SK-N-MC (cell line): ENCODE measurements at places on chromosomes 5 and 9.

DNA sequence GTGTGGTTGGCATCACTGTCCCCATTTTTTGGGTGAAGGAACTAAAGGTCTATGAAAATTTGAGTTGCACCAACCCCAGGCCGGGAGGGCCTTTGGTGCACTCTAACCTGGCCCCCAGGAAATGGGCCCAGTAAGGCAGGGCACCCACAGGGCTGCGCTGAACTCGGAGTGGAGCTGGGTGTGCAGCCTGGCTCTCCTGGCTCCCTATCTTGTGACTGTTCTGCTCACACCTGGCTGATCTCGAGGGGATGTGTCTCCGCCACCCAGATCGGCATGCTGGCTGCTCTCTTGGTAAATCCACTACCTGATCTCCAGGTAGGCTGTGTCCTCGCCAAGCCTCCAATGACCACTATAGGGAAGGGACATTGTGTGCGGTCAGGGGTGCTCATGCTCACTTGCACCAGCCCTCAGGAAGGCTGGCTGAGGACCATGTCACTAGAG is 259.8 kb downstream of the NSG2 start:
- no peak for DNase-seq

- no peak for DNase-seq
Measured at GRCh38 chr5:170720179-170720578, 63.3 kb upstream of the GABRP start.

DNA sequence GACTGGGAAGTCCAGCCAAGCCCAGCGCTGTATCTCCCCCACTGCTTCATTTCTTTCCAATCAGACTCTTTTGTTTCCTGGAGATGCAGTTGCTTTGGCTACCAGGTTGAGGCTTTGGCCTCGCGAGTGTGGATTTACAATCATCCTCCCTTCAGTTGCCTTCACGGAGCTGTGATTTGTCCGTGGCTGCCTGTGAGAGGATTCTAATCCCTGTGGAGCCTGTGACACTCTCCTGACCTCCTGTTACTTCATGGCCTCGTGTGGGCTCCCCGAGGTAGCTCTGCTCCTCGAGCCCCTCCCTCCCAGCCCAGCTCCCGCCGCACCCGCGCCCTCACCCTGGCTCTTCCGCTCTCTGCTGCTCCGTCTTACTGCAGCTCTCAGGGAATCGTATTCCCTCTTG is 107.2 kb upstream of the STC2 start:
- DNase-seq = no peak

GRCh38 chr5:96439477-96440184 is 6.6 kb upstream of the PCSK1 start:
- no peak for DNase-seq

DNA sequence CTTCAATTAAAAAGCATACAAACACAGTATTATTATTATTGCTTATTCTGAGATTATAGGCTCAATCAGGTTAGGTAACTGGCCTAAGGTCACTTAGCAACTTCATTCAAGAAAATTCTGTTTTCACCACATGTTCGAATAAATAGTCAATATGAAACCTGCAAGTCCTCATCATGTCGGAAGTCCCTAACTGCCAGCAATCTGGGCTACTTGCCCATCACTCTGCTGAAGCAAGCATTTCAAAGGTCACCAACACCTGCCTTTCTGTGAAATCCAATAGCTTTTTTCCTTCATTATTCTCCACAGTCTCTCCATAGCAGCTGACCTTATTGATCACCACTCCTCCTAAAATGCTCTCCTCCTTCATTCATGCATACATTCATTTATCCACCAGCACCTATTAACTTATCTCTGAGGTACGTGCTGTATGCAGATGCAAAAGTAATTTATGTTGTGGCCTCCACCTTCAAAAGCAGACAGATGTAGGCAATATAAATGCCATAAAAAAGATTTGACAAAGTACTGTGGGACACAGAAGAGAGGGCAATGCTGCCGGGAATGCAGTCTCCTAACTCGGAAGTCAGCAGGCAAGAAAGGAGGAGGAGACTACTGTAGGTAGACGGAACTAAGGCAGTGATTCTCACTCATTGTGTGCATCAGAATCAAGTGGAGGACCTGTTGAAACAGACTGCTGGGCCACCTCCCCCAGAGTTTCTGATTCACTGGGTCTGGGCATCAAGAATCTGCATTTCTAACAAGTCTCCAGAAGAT is 310.9 kb downstream of the BNC2 start:
- no peak for DNase-seq

DNA sequence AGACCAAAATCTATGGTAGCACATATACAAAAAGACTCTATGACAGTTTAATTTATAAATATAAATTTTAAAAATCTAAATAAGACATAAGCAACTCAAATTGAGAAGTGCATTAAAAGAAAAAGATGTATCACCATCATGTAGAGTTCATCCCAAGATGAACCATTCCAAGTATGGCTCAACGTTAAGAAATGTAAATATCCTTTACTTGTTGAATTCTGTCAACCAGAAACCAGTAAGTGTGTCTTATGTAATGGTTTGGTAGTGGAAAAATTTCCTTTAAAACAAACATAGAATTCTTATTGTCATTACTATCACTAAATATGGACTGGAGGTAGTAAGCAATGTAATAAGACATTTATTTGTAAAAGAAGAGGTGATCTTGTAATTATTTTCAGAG is 87.3 kb downstream of the YIPF5 start:
- DNase-seq = no peak

- DNase-seq = no peak
Measured at GRCh38 chr9:91935066-91935749, 14.8 kb downstream of the ROR2 start.

DNA sequence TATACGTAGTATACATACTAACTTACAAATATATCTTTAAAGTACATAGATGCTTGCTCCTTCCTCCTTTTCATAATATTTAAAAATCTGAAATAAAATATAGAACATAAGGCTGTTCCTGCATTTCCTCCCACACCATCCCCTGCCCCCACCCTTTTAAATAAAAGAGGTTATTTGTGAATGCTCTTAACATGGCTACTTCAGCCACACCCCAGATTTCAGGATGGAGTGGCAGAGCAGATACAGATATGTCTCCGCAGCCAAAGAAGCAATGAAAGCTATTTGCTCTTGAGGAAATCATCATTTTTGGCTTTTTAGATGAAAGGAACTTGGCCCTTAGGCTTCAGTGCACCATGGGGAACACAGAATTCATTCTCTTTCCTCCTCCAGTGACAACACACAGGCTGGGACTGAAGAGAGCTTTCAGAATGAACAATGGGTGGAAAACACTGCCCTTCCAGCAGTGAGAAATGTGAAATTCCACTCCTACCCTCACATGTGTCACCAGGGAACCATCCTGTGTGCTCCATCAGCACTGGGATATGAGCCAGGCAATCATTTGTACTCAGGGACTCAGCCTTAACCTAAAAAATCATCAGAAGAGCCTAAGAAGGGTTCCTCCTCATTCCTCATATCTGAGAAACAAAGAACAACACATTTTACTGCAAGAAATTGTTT is 134.3 kb downstream of the PPP2R2B start:
- DNase-seq = no peak

DNA sequence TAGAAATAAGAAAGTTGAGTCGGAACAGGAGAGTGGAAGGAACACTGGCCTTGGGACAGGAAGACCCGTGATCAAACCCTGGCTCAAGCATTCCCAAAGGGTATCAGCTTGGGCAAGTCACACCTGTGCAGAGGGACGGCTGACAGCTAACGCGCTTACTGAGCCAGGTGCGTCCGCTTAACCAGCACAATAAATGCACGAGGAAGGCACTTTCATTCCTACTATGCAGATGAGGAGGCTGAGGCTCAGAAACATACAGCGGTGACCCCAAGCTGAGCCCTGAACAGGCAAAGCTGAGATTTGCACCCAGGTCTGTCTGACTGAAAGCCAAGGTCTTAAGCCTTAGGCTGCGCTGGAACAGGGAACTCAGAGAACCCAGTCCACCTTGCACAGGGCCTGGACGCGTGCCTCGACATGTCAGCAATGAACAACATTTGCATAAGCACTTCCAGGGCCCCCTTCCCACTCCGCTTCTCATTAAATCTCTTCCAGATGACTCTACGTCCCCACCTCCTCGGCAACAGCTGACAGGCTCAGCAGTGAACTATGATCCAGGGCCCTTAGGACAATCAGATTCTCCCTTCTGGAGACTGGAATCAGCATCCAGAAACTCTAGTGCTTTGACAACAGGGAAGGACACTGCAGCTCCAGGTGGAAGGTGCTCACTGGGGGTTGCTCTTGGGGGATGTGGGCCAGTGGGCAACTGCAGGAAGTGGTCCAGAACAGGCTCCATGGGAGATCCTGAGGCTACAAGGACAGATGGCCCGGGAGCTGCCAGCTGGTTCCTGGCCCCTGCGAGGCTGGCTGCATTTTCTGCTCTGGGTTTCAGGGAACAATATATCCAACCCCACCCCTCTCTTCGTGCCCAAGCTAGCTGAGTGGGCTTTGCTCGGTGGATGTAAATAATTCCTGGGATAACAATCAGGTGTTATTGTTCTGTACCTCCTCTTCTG is 35.2 kb downstream of the SH3PXD2B start:
- no peak for DNase-seq

- no peak for DNase-seq
Measured at GRCh38 chr5:133376986-133377385, 235.4 kb downstream of the FSTL4 start.

- DNase-seq = no peak
Measured at GRCh38 chr9:34554211-34555001, 31.6 kb upstream of the ENHO start.

DNA sequence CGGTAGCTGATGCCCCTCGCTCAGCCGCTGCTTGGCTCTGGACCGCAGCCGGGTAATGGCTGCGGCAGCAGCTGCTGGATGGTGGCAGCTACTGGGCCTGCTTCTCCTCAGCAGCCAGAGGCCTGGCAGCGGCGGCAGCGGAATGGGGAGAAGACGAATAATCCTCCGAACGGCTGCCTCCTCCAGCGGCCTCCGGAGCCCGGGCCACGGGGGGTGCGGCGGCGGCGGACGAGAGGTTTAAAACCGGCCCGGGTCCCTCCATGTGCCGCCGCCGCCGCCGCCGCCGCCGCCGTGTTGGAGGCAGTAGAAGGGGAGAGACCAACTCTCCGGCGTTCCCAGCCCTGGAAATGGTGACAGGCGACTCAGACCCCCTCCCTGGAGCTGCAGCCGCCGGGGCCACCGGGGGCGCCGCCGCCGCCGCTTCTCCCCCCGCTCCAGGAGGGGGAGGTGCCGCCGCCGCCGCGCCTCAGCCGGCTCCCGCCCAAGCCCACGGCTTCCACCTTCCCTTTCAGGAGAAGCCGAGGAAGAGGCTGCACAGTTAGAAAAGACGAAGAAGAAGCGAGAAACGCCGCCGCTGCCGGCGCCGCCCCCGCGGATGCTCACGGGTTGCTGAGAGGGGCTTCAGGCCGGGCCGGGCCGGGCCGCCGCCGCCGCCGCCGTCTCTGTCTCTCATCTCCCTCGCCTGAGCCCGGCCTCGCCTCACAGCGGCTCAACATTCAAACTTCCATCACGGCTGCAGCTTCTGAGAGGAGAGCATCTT is 118.4 kb upstream of the PRSS3 start:
- no peak for DNase-seq

DNA sequence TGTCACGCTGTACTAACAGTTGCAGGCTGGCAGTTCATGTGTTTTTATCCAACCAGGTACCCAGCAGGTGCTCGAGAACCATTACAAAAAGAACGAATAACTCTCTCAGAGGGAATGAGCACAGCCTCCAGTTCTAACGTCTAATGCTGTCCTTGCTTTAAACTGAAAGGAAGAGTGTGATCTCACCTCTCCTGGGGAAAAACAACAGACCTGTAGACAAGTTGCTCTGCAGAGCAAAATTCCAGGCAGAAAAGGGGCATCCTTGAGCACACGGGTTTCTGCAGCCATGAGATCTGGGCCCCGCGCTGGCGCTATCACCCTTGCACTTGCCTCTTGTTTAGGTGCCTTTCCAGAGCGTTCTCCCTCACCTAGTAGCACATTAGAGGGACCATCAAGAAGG is 92.5 kb upstream of the DNAH5 start:
- DNase-seq = no peak

DNA sequence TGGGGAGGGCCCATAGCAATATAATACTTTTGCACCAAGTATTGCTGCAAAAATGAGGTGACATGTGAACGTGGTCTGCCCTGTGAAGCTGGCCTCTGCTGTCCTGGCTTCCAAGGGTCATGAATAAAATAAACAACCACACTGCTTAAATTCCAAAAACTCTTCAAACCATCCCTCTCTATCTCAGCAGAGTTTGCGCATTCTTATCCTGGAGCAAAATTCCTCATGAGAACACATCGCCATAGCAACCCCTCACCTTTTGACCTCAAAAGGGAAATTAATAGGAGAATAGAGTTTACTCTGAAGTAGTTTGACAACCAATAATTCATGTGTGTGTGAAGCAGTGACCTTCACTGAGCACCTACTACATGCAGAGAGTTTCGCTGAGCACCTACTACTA is 342.9 kb downstream of the SPOCK1 start:
- DNase-seq = no peak

- no peak for DNase-seq
Measured at GRCh38 chr5:181255836-181256578, 4.9 kb downstream of the TRIM52 start.
